Hematopoietic multipotent progenitor cell treated with erythropoietin and hydrocortisone succinate and interleukin-3 and kit ligand, for 8 days (in vitro differentiated cells): ENCODE measurements at places on chromosomes 5 and 9.

GRCh38 chr9:112971415-112971814 lies 40.6 kb downstream of the ZNF883 start:
- peak; percentile 2 for DNase-seq

GRCh38 chr5:128349044-128349858 lies 188.8 kb downstream of the FBN2 start:
- no peak for DNase-seq

- DNase-seq, result no peak
These were observed 57.4 kb downstream of the LHFPL2 start for GRCh38 chr5:78591138-78591612.

GRCh38 chr5:146662229-146662628 lies 146.2 kb upstream of the GPR151 start:
- peak; percentile 46 for DNase-seq

DNA sequence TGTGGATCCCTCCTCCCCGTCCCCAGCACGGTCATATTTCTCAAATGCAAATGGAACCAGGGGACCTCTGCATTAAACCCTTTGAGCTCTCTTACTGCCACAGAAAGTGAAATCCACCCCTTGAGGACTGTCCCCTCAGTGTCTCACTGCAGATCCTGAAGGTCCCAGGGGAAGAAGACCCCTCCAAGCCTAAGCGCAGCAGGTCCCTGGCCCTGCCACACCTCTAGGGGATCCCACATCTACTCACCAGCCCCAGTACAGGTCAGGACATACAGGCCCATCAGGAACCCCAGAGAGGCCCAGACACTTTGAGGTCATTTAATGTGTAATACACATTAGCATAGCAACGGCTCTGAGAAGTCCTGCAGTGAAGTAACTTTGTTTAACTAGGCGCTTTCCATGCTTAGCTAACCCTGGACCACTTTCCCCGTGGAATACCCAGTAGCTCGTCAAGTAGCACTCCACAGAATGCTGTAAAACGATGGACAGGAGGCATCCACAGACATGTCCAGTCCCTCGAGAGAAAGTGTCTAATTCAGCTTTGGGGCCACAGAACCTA lies 54.7 kb upstream of the ALDH1B1 start:
- no peak for DNase-seq

- no peak for DNase-seq
These were observed 37.8 kb downstream of the RABGAP1 start for GRCh38 chr9:122978601-122979000.

DNA sequence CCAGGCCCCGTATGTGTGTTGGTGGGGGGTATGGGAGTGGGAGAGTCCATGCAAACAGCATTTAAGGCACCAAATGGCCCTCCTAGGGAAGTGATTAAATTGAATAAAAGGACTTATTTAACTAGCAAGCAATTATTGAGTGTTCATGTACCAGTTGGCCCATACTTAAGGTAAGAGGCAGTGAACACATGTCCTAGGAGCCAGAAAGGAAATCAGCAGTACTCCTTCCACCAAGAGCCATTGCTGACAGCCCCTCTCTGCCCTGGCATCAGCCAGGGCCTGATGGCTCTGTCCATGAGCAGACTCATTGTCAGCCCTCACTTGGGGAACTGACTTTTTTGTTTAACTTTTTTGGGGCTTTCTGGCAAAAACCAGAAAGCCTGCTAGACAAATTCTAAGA lies 10.4 kb upstream of the SHROOM1 start:
- no peak for DNase-seq

DNA sequence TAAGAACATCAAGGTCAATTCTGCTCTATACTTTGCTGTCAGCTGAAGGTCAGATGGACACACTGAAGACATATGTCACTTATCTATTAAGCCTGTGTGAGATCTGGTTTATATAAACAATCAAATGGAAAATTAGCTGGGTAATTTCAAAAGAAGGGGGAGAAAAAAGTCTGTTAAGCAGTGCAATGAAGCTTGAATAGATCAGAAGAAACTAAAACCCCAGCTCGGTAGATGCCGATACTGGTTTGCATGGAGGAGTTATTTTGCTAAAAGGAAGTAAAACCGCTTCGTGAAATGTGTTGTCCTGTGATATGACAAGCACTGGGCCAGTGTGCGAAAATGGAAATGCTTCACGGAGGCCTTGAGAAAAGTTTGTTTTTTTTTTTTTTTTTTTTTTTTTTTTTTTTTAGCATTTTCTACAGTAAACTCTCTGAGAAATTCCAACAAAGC lies 148.8 kb downstream of the MEF2C start:
- DNase-seq, result peak; percentile 89

GRCh38 chr9:26321935-26322334 lies 570.7 kb downstream of the CAAP1 start:
- DNase-seq, result no peak

GRCh38 chr9:90420211-90420610 lies 222.4 kb downstream of the DIRAS2 start:
- no peak for DNase-seq

DNA sequence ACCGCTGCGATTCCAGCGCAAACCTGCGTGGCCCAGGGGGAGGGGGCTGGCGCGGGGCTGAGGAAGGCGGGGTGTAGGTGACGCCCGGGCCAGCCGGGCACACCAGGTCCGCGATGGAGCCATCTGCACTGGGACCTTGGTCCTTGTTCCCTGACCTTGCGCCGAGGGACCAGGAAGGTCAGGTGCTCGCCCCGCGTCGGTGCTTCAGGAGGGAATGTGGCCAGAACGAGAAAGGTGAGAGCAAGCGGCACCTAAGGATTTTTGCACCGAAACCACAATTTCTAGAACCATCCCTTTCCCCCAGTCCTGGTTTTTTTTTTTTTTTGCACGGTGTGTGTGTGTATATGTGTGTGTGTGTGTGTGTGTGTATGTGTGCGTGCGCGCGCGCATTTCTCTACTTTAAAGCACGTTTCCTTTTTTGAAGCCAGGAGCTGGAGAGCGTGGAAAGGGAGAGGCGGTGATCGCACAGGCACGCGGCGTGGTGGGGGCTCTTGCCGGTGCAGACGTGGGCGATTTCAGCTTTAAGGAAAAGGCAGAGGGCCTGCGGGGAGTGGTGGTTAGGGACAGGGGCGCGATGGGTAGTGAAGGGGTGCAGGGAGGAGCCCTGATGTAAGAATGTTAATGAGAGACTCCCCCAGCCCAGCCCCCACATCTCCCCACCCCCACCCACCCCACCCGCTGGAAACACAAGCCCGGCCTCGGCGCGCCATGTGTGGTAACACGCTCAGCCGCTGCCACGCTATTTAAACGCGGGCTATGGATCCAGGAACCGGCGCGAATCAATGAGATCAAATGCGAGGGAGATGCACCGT lies at the start of gene NPR3:
Gene NPR3, plus strand, starts transcription at position 772 of the 812 bp plus-strand sequence. CDS start 456 bp downstream, outside the sequence.
- peak; percentile 62 for DNase-seq

DNA sequence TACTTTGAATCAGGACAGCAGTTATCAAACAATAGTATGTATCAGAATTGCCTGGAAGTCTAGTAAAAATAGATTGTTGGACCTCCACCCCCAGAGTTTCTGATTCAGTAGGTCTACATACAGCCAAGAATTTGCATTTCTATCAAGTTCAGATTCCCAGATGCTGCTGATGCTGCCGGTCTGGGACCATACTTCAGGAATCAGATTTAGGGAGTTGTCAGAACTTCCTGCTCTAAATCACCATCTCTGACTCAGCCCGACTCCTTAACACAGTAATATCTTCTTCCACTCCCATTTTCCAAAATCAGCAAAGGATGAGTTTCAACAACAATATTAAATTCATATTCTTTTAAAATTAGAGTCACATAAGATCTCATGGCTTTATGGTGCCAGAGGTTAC lies 227.2 kb upstream of the TMEM161B start:
- no peak for DNase-seq

DNA sequence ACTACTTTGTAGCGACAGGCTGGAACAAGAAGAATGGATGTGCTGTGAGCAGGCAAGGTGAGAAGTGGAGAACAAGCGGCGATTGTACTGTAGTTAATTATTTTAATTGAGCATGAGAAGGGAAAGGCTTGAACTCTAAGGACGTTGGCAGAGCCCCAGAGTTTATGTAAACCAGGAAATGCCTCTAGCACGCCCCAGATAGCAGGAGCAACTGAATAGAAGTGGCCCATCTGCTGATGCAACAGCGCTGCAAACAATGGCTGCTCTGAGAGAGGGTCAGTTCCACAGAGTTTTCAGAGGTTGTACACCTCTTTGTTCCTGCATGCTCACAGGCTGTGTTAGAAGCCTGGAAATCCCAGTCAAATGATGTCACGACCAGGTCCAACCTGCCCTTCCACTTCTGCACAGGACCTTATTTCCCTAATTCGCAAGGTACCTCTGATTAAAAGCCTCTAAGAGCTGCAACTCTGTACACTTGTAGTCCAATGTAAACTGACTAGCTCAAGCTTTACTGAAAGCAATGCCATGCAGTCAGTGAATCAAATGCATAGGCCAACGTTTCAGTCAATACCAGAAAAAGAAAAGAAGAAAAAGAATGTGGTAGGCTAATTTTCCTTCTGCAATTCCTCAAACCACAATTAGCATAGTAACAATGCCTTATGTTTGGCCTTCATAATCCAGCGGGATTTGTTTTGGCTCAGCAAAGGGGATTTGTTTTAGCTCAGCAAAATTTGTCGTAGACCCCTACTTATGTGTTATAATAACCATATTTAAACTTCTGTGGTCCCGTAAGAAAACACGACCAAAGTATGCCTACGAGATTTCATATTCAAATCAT lies 119.6 kb upstream of the RETREG1 start:
- no peak for DNase-seq

- no peak for DNase-seq
These were observed 19.8 kb downstream of the COL27A1 start for GRCh38 chr9:114174876-114175771.

DNA sequence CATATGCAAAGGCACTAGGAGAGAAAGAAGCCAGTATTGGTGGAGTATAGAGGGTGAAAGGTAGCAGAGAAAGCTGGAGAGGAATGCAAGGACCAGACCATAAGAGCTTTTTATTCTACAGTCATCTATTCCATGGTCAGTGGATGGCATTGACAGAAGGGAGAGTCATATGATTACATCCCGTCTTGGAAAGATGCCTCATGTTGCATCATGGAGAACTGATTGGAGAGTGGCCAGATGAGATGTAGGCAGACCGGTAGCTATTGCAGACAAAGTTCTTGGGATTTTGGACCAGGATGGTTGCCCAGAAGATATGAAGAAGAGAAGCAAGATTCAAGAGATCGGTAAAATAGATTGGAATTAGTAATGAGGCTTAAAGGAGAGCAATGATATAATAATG lies 260.7 kb downstream of the CHSY3 start:
- no peak for DNase-seq

DNA sequence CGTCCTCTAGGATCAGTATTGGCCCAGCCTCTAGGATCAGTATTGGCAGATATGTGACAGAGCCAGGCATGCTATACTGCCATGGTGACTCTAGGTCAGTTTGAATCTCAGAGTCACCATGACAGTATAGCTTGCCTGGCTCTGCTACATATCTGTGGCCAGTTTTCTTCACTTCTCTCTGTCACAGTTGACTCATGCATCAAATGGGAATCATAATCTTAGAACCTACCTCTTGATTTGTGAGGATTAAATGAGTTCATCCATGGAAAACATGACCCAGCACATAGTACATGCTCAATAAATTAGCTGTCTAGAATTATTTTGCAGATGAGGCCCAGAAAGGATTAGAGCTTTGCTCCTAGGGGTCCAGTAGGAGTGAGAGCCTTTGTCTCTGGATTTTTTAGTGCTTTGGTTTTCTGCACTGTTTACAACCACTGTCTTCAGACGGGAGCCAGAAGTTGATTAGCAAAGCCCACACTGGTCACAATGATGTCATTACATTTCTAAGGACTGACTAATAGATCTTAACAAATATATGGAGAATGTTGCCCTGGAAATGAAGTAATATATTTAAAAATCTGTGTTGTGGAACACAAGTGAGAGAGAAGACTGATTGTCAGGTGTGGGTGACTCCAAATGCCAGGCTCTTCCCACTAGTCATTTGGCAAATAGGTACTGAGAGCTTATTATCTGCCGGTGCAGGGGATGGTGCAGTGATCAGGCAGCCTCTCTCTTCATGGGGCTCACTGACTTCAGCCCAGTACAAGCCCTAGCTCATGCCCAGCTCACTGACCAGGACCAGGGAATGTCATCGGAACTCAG lies 76.0 kb downstream of the COL15A1 start:
- no peak for DNase-seq

- no peak for DNase-seq
These were observed 4.0 kb upstream of the TYRP1 start for GRCh38 chr9:12689233-12689632.

DNA sequence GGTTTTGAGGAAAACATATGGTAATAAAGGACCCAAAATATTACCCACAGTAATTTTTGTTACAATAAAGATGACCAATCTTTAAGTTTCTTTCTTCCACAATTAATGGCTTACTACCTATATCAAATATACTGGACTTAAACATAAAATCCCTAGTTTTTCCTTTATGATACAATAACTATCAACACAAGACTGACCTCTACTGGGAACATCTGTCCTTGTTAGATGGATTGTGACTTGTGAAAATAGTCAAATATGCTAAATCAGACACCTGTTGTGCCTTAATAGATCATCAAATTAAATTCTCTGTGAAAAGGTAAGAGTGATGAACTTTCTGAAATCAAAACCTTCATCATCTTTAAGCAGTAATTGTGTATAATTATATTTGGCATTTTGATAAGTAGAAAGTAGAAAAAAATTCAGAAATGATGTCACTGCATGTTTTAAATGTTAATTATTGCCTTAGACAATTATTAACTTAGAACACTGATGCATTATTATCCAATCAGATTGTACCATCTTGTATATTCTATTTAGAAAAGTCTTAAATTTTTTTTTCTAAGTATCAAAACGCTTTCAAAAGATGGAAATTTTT lies 113.6 kb downstream of the DEPDC1B start:
- peak; percentile 11 for DNase-seq

GRCh38 chr5:158390577-158390976 lies 531.6 kb upstream of the CLINT1 start:
- no peak for DNase-seq

DNA sequence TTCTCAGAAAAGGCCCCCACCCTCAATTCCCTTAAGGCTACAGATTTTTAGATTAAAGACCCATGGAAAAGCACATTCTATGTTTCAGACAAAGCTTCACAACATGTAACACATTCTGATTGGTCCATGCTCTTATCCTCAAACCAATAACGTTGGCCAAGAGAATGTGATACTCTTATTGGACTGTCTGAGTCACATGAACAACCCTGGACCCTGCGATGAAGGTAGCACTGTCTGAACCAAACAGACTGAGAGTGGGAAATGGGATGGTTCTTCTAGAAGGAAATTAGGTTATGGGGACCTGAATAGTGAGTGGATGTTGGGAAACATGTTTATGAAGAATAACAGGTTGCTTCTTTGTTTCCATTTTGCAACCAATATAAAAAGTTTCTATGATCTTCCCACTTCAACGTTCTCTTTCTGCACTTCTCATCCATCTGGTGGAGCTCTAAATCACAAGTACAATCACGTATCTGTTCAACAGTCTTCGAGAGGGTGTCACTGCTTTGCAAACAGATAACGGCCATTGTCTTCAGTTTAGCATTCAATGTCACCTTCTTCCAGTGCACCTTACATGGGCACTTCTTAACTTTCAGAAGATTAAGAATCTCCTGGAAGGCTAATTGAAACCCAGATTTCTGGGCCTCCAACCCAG lies 81.6 kb downstream of the PTCH1 start:
- no peak for DNase-seq

- DNase-seq, result no peak
These were observed 7.0 kb upstream of the DCTN4 start for GRCh38 chr5:150765799-150766169.

GRCh38 chr5:103624035-103624480 lies 61.5 kb upstream of the NUDT12 start:
- DNase-seq, result no peak
